ENCODE measurements at places on chromosomes 6 and 20.

- DNase-seq, result peak; percentile 7
Measured at GRCh38 chr6:146543940-146544615, 445 bp downstream of the RAB32 start.

DNA sequence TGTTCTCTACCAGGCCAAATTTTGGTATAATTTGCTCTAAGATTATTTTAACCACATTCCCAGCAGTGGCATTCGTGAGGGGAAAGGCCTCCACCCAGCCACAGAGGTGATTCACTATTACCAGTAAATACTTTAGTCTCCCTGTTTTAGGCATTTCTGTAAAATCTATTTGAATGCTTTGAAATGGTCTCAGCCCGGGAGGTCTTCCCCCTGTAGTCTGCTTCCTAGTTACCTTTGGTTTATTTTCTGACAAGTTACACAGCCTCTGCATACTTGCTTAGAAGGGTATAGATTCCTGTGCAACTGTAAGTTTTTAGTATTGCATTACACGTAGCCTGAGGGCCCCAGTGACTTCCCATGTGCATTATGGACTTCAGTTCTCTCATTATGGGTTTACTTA, 248.7 kb downstream of the C6orf118 start:
- DNase-seq, result no peak

DNA sequence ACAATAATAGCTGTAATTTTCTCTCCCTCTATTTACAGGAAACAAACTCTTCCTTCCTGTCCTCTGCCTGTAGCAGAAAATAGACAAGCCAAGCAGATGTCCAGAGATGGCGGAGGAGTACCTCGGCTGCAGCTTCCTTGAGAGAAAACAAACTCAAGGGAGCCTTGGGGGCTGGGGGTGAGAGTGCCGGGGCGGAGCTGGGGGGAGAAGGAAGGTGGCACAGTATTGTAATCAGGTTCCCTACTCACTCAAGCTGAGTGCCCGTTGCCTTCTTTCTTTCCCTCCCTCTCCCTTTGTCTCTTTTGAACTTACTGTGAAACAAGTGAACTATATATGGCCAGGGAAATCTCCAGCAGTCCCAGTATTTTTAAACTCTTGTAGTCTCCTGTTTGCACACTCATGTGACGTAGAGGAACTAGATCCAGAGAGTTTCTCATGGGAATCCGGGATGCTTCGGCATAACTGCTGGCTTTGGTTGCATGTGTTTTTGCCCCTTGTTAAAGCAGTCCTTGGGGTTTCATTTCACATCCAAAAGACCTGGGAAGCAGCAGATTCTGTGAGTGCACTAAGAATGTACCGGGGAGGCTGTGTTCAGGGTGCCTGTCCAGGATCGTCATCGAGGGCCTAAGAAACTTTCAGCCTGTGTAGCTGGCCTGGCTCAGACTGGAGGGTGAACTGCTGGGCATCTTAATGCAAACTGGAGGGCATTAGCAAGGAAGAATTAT, 44.6 kb upstream of the HDDC2 start:
- DNase-seq, result no peak

DNA sequence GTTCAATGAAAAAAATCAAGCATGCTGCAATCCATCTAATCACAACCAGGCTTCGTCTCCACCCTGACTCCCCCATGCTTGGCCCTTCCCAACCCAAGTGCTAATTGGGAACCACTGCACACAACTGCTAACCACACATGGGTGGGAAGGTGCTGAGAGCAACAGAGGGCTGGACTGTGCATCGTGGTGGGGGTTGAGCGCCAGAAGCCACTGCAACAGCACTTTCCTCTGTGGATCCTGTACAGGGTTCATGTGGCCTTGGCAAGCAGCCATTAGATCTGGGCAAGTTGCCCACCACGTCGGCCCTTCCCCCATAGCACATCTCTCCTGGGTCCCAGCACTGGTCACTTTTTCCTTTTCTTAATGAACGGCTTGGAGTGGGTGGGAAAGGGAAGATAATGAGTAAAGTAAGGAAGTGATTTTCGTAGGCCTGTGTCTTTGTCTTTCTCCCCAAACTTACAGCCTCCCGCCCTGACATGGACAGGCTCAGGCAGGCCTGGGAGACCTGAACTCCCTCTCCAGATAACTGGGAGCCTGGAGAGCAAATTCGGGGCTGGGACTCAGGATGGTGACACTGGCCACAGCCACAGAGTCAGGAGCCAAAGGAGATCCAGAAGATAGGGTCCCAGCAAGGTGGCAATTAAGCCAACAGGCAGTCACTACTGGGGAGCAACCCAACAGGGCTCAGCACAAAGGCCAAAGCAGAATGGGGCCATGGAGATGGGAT, 34.4 kb upstream of the MRPS10 start:
- no peak for DNase-seq

DNA sequence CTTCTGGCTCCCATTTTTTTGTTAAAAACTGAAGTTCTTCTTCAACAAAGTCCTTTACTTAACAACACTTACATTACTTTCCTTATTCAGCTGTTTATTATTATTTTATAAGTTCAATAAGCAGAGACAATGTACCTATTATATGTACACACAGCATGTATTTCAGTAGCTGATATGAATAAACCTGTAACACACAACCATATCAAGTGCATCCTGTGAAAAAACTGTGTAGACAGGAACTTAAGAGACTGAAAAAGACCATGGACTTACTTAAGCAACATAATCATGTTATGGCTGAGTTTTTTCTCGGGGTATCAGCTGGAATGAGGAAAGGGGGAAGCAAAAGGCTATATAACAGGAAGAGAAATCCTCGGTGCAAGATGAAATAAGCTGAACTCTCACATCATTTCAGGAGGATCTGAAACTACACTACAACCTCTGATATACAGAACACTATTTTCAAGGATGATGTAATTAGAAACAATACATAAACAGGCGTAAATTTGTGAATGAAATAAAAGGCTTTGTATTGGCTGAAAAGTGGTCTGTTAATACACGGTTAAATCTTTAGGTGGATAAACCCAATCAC, 70.9 kb downstream of the REV3L start:
- DNase-seq, result no peak

Data from activated naive CD4-positive, alpha-beta T cell treated with anti-CD3 and anti-CD28 coated beads, Interleukin-2, amount 50 U/mL, for 16 hours (primary cell).